Stimulated activated effector memory CD8-positive, alpha-beta T cell treated with anti-CD3 and anti-CD28 coated beads, Interleukin-12 subunit alpha, Interleukin-12 subunit beta, amount 100 ng/mL, for 72 hours (primary cell): ENCODE measurements at places on chromosomes 7 and 10.

DNA sequence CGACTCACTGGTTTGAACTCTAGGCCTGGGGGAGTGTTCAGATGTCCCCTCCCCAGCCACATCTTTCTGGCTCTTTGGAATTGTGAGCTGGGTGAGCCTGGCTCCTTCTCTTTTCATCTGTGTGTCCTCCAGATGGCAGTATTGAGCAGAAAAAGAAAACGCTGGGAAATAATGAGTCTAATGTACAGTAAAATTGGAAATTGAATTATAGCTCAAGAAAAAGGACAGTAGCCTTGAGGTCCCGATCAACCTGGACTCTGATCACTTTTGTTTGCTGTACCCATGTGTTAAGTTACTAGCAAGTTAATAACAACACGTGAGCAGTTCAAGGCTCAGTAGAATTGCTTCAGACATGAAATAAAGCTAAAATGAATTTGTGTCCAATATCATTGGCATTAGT is 77.9 kb downstream of the SNX10 start:
- no peak for DNase-seq

- DNase-seq, result no peak
Observed at GRCh38 chr7:88109612-88110011, 110.2 kb downstream of the SRI start.

DNA sequence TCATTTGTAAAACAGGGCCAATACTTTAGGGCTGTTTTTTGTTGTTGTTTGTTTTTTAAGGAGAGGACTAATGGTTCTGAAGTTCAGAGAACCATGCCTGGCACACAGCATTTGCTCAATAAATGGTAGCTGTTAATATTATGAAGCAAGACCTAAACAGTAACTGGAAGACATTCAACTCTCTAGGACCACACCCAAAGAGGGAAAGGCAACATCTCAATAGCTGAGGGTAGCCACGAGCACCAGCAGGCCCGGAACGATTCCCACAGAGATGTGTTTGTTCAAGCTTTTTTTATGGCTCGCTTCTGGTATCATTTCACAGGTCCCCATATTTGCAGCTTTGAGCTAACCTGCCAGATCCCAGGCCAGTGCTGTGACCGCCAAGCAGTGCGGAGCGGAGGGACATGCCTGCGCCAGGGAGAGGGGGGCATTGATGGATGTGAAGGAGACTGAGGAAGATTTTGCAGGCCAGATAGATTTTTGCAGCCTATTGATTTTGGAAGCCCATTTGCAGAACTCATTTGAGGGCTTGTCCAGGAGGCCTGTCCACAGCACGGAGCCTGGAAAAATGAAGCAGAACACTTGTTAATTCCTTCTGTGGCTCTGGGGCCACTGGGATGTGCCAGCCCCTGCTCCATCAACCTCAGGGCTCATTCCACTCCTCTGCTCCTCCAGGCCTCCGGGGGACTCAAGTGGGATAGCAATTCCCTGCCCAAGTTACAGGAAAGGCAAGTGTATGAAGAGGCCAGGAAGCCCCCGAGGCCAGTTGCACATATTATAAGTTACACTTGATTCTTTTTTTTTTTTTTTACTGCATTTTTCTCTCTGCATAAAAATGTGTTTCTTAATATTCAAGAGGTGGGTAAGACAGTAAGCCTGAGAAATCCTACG is 57.3 kb upstream of the FGFR2 start:
- DNase-seq, result no peak

GRCh38 chr7:144957998-144958397 is 122.1 kb upstream of the TPK1 start:
- DNase-seq, result no peak

- no peak for DNase-seq
Observed at GRCh38 chr7:131342864-131343442, 15.3 kb downstream of the MKLN1 start.

DNA sequence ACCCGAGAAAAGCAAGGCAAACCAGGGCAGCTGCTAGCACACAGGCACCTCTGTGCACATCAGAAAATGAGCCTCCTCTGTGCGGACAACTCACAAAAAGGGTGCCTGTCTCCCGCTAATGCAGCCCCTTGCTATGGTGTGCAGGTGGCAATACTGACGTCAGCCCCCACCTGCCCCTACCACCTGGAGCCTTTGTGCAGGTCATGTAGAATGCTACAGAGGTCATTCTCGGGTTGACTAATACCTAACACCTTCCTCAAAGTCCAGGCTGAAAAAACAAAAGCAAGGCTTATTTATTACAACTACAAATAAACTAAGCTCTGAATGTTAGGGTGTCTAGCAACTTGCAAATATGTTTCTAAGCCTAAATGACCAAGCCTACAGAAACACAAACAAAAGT is 13.9 kb downstream of the PIP4K2A start:
- DNase-seq, result no peak
